MCF 10A (cell line): ENCODE measurements at places on chromosomes 7 and 10. TPM values are rescaled to one million over a fixed set of nuclear protein-coding genes. Genes with fewer than 3 reads are reported as not detected.

- no peak for DNase-seq
These were observed 502 bp downstream of the SLC18A3 start for GRCh38 chr10:49610458-49611165.

GRCh38 chr7:51090411-51090810 is 226.2 kb downstream of the COBL start:
- no peak for DNase-seq

Gene DRGX
- not detected in 2 replicates for total RNA-seq

Gene ARID5B
- 10.9 and 12.2 TPM in 2 replicates for total RNA-seq

Gene UNCX
- not detected in 2 replicates for total RNA-seq

Gene FAM171A1
- 9.3 and 15.9 TPM in 2 replicates for total RNA-seq

Gene ITGA8
- not detected in 2 replicates for total RNA-seq
